Activated T-cell treated with anti-CD3 and anti-CD28 coated beads, Interleukin-2, amount 50 U/mL, for 72 hours (primary cell): ENCODE measurements at places on chromosomes 7 and 10. TPM values are rescaled to one million over a fixed set of nuclear protein-coding genes. Genes with fewer than 3 reads are reported as not detected.

GRCh38 chr7:117375380-117375779, 51.9 kb downstream of the ASZ1 start:
- H3K4me1 ChIP-seq = no peaks in the 10 kb centered on the region
- no peak overlapping the region for H3K4me3 ChIP-seq
- H3K36me3 ChIP-seq = no peaks in the 10 kb centered on the region
- no peak overlapping the region for H3K27ac ChIP-seq
- no peak for DNase-seq
- no peaks in the 10 kb centered on the region for H3K27me3 ChIP-seq

DNA sequence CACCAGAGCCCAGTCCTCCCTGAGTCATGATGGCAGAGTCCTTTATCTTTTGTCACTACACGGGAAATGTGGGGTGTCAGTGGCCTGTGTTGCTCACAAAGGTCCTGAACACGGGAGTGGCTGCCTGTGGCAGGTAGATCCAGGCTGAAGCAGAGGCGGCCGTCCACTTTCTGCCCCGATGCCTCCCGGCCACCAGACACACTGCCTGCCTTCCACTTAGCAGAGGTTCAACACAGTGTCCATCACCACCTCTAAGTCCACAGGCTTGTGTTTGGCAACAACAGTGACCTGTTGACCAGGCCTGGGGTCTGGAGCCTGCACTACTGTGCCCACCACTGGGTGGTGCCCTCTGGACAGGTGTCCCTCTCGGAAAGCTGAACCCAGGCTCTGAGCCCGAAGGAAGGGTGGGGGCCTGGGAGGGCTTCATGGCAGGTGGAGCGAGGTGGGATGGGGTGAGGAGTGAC, 49.9 kb upstream of the CAMK2B start:
- H3K27ac ChIP-seq = peak overlapping the region; percentile 52
- no peak overlapping the region for H3K4me3 ChIP-seq
- peaks cover 7% of the 10 kb centered on the region for H3K27me3 ChIP-seq
- DNase-seq = no peak

DNA sequence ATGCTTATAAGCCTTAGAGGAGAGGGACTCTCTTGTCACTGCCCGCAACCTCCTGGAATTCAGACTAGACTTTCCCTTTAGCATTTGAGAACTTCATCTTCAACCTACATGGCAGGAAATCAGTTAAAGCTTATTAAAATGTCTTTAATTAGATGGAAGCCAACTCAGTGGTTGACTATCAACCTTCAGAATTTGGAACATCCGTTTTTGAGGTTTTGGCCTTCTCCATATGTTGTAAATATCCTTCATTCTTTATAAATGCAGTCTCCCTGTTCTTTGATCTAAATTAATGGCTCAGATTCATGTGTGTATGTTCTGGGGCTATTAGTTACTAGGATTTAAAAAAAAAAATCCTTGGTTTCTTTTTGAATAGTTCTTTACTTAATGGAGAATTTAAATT, 85.0 kb downstream of the ANKRD61 start:
- peaks cover 13% of the 10 kb centered on the region for H3K36me3 ChIP-seq
- H3K4me3 ChIP-seq = no peak overlapping the region
- DNase-seq = no peak
- H3K4me1 ChIP-seq = peaks cover 15% of the 10 kb centered on the region

DNA sequence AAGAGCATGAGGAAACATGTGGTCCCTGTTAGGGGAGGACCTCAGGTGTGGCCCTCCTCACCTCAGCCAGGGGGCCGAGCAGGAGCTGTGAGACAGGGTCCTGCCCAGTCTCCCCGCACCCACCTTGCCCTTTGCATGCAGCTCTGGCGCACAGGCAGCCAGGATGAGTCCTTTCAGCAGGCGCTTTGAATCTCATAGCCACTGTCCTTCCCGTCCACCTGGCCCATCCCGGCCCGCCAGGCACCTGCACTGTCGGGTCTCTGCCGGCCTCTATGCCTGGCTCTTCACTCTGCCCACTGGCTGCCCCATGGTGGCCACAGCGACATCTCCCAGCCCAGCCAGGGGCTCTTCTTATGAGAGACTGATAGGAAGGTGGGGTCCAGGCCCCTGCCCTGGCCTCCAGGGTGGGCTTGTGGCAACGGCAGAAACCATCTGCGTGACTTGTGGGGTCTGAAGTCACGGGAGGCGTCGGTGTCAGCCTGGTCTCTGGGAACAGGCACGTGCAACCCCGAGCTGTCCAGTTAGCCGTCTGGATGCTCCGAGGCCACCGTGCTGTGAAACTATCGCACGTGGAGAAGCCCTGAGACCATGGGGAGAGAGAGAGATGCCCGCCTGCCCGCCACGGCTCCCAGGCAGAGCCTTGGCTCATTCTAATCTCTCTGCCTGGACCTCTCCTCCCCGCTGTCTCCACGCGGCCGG, 37.4 kb downstream of the FOXL3 start:
- no peak for DNase-seq
- H3K4me1 ChIP-seq = no peaks in the 10 kb centered on the region
- no peak overlapping the region for H3K27ac ChIP-seq
- no peaks in the 10 kb centered on the region for H3K36me3 ChIP-seq
- H3K4me3 ChIP-seq = no peak overlapping the region

- H3K27ac ChIP-seq = no peak overlapping the region
- no peaks in the 10 kb centered on the region for H3K27me3 ChIP-seq
- H3K4me1 ChIP-seq = no peaks in the 10 kb centered on the region
- DNase-seq = no peak
- H3K36me3 ChIP-seq = no peaks in the 10 kb centered on the region
Observed at GRCh38 chr10:76337641-76338040, 906.2 kb downstream of the LRMDA start.

The GCC1 gene
- 25.1 TPM for total RNA-seq

- H3K36me3 ChIP-seq = no peaks in the 10 kb centered on the region
- H3K27me3 ChIP-seq = no peaks in the 10 kb centered on the region
- no peaks in the 10 kb centered on the region for H3K4me1 ChIP-seq
- no peak overlapping the region for H3K27ac ChIP-seq
- H3K4me3 ChIP-seq = no peak overlapping the region
Observed at GRCh38 chr7:158020706-158021095, 566.9 kb downstream of the PTPRN2 start.

The PDE6C gene
- not detected for total RNA-seq

The PKD2L1 gene
- 0.30 TPM for total RNA-seq

The WNT16 gene
- not detected for total RNA-seq

The PRPS1L1 gene
- not detected for total RNA-seq

GRCh38 chr7:23214423-23214822, 32.2 kb upstream of the GPNMB start:
- no peak for DNase-seq
- peaks cover 35% of the 10 kb centered on the region for H3K27me3 ChIP-seq
- H3K4me1 ChIP-seq = no peaks in the 10 kb centered on the region
- no peaks in the 10 kb centered on the region for H3K36me3 ChIP-seq
- no peak overlapping the region for H3K4me3 ChIP-seq
- H3K27ac ChIP-seq = no peak overlapping the region

- H3K4me3 ChIP-seq = no peak overlapping the region
- no peak for DNase-seq
- no peaks in the 10 kb centered on the region for H3K4me1 ChIP-seq
- peaks cover 2% of the 10 kb centered on the region for H3K36me3 ChIP-seq
- H3K27ac ChIP-seq = peak overlapping the region; percentile 48
Observed at GRCh38 chr7:107208024-107208521, 39.3 kb downstream of the HBP1 start.

- H3K27ac ChIP-seq = no peak overlapping the region
- no peak for DNase-seq
- H3K36me3 ChIP-seq = no peaks in the 10 kb centered on the region
- H3K4me1 ChIP-seq = no peaks in the 10 kb centered on the region
- no peak overlapping the region for H3K4me3 ChIP-seq
Observed at GRCh38 chr7:156401617-156402016, 239.0 kb upstream of the RNF32 start.

GRCh38 chr7:43624156-43624555, 41.2 kb downstream of the STK17A start:
- peaks cover 45% of the 10 kb centered on the region for H3K36me3 ChIP-seq
- no peak overlapping the region for H3K4me3 ChIP-seq
- H3K27me3 ChIP-seq = no peaks in the 10 kb centered on the region
- no peak for DNase-seq

The VWDE gene
- total RNA-seq = 2.7 TPM

DNA sequence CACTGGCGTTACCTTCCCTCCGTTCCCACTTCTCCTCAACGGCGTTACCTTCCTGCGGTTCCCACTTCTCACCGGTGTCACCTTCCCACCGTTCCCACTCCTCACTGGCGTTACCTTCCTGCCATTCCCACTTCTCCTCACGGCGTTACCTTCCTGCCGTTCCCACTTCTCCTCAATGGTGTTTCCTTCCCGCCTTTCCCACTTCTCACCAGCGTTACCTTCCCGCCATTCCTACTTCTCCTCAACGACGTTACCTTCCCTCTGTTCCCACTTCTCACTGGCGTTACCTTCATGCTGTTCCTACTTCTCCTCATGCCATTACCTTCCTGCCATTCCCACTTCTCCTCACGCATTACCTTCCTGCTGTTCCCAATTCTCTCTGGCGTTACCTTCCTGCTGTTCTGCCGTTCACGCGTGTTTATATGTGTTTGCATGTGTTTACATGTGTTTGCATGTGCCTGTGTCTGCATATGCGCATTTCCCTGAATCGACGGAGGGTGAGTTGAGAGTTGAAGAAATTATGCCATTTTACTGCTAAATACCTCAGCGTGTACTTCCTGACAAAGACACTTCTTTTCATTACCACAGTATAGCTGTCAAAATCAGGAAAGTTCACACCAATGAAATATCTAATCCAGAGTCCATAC, 23.2 kb upstream of the CFAP46 start:
- no peak for DNase-seq
- H3K4me3 ChIP-seq = no peak overlapping the region
- H3K4me1 ChIP-seq = peaks cover 24% of the 10 kb centered on the region
- peaks cover 51% of the 10 kb centered on the region for H3K27me3 ChIP-seq
- no peak overlapping the region for H3K27ac ChIP-seq

The ABCB1 gene
- total RNA-seq = 20.1 TPM

The GPR22 gene
- not detected for total RNA-seq

DNA sequence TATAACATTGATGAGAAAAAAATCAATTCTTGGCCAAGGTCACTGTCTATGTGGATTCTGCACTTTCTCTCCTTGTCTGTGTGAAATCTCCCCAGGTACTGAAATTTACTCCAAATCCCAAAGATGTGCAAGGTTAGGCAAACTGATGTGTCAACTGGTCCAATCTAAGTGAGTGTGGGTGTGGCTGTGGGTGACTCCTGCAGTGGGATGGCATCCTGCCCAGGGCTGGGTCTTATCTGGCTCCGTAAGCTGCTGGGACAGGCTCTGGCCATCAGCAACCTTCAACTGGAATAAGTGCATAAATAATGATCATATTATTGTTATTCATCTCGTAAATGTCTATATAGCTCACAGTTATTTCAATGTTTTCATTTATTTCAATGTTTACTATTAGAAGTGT, 79.3 kb downstream of the JCAD start:
- H3K4me1 ChIP-seq = no peaks in the 10 kb centered on the region
- no peak overlapping the region for H3K4me3 ChIP-seq
- peaks cover 17% of the 10 kb centered on the region for H3K27me3 ChIP-seq
- H3K36me3 ChIP-seq = no peaks in the 10 kb centered on the region
- no peak for DNase-seq

- no peaks in the 10 kb centered on the region for H3K36me3 ChIP-seq
- no peak overlapping the region for H3K4me3 ChIP-seq
- H3K27me3 ChIP-seq = no peaks in the 10 kb centered on the region
- no peak overlapping the region for H3K27ac ChIP-seq
Observed at GRCh38 chr7:143514995-143515735, 37.5 kb downstream of the TAS2R41 start.

The TMEM273 gene
- total RNA-seq = 22.5 TPM

GRCh38 chr7:47912332-47912731, 35.9 kb downstream of the PKD1L1 start:
- H3K27ac ChIP-seq = no peak overlapping the region
- no peaks in the 10 kb centered on the region for H3K4me1 ChIP-seq

The GRM3 gene
- not detected for total RNA-seq

DNA sequence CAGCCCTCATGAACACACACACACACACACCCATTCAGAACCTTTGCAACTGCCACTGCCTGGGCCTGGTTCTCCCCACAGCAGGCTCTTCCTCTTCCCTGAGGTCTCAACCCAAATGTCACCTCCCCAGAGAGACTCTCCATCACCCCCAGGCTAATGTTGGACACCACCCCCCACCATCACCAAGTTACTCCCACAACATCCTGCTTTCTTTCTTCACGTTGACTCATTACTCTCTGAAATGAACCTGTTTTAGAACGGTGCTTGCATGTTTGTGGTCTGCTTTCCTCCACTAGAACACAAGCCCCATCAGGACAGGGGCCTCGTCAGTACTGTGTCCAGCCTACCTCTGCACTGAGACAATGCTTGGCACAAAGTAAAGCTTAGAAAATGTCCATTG, 16.0 kb downstream of the AFAP1L2 start:
- H3K36me3 ChIP-seq = no peaks in the 10 kb centered on the region
- peaks cover 22% of the 10 kb centered on the region for H3K27me3 ChIP-seq
- peak; percentile 13 for DNase-seq
- no peak overlapping the region for H3K4me3 ChIP-seq

GRCh38 chr7:151001546-151001945, 10.7 kb downstream of the NOS3 start:
- H3K27ac ChIP-seq = no peak overlapping the region
- no peak overlapping the region for H3K4me3 ChIP-seq
- DNase-seq = no peak
- H3K4me1 ChIP-seq = peaks cover 8% of the 10 kb centered on the region

The ALDH18A1 gene
- 71.3 TPM for total RNA-seq

The CYCS gene
- 158 TPM for total RNA-seq

- no peaks in the 10 kb centered on the region for H3K27me3 ChIP-seq
- no peak overlapping the region for H3K4me3 ChIP-seq
- no peaks in the 10 kb centered on the region for H3K36me3 ChIP-seq
- DNase-seq = no peak
Observed at GRCh38 chr7:33044986-33045385, 17.6 kb downstream of the NT5C3A start.

GRCh38 chr7:13602036-13602435, 387.4 kb downstream of the ETV1 start:
- H3K36me3 ChIP-seq = no peaks in the 10 kb centered on the region
- no peaks in the 10 kb centered on the region for H3K27me3 ChIP-seq
- no peak overlapping the region for H3K4me3 ChIP-seq
- DNase-seq = no peak
- H3K4me1 ChIP-seq = no peaks in the 10 kb centered on the region

The FGFR2 gene
- not detected for total RNA-seq
